ENCODE measurements at places on chromosomes 6 and 20. TPM values are rescaled to one million over a fixed set of nuclear protein-coding genes. Genes with fewer than 3 reads are reported as not detected.

HEY2 gene
- 57.5 TPM for total RNA-seq

LGSN gene
- not detected for total RNA-seq

PRDM13 gene
- total RNA-seq = not detected

SOBP gene
- total RNA-seq = 16.4 TPM

COL9A3 gene
- total RNA-seq = 5.5 TPM

EHMT2 gene
- 16.8 TPM for total RNA-seq

All from Right ventricle myocardium inferior (tissue), 1 donor.